ENCODE measurements at places on chromosomes 7 and 10. TPM values are rescaled to one million over a fixed set of nuclear protein-coding genes. Genes with fewer than 3 reads are reported as not detected.
A peak's percentile ranks its signal among the peaks of the same experiment; 100 is the strongest.

DNA sequence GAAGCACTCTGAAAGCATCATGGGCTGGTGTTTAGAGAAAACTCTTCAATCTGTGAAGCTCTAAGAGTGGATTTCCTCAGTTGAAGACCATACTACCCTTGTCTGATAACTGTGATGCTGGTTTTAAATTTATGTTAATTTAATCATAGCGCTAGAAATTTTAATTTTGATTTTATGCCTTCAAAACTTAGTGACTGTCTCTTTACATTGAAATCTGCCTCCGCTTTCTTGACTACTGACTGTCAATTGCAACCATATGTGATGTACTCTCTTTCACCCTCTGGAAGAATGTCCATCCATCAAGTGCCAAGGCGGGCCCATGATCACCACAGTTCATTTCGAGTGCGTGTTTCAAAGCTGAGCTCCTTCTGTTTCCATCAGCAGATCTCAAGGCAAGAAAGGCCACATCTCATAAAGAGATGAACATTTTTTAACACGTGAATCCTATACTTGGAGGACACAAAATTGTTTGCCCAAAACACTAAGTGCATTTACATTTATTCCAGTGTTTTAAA lies 147.1 kb downstream of the ITGA8 start:
- no peak for DNase-seq

DNA sequence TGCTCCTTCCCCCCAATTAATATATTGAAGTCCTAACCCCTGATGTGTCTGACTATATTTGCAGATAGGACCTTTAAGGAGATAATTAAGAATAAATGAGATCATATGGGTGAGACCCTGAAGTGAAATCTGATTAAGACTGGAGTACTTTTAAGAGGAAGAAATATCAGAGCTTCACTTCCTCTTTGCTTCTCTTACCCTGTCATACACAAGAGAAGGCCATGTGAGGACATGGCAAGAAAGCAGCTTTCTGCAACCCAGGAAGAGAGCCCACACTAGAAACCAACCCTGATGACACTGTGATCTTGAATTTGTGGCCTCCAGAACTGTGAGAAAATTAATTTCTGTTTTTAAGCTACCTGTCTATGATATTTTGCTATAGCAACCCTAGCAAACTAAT lies 44.2 kb downstream of the JMJD1C start:
- DNase-seq = no peak

DNA sequence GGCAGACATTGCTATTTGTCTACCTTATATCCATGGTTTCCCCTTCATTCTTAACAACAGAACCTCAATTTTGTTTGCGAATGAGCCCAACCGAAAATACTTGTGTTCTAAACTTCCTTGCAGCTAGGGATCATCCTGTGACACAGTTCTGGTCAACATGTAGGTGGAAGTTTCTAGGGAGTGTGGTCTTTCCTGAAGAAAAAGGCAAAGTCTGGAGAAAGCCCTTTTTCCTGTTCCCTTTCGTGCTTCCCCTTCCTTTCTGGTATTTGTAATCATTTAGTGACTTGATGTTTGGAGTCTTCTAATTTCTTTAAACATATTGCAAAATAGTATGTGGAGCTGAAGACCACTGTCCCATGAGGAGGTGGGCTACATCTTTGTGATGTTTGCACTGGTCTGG lies 2.9 kb upstream of the IFRD1 start:
- no peak for DNase-seq

DNA sequence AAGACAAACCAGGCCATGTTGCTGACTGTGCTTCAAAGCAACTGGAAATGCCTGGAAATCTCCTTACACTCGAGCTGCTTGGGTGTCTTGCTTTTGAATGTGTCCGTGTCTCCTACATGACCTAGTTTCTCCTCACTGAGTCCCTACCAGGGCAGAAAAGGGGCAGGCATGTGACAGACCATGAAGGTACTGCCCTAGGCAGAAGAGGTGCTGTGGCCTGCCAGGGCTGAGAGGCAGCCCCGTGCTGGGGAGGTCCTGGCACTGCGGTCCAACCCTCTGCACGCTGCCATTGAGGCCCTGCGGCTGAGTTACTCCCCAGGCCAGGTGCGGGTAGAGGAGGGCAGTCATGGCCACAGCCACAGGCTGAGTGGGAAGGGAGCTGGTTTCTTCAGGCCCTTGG lies 159.3 kb downstream of the LYZL1 start:
- DNase-seq = no peak

Gene PTPRE
- total RNA-seq = 5.0 TPM

- peak; percentile 85 for DNase-seq
These were observed 1.4 kb downstream of the CAV1 start for GRCh38 chr7:116525913-116526861.

GRCh38 chr10:86082556-86082955 lies 284.0 kb downstream of the GRID1 start:
- DNase-seq = no peak

Gene TRPV5
- total RNA-seq = not detected

GRCh38 chr7:100655908-100656674 lies at the start of gene ACTL6B:
ACTL6B (minus strand) TSS chr7:100656448; CDS start chr7:100656354, 94 bp downstream.
- DNase-seq = no peak

DNA sequence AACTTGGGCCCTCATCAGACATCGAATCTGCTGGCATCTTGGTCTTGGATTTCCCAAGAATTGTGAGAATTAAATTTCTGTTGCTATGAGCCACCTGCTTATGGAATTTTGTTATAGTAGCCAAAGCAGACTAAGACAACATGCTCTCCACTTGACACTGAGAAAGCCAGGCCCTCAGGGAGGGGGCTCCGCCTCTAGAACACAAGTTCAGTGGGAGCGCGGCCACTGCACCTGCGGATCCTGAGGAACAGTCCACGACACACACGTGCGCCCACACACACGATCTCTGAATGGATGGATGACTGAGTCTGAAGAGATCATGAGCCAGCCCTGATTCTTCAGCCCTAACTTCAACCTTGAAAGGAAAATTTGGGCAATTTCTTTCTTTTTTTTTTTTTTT lies 73.7 kb downstream of the CTBP2 start:
- no peak for DNase-seq

DNA sequence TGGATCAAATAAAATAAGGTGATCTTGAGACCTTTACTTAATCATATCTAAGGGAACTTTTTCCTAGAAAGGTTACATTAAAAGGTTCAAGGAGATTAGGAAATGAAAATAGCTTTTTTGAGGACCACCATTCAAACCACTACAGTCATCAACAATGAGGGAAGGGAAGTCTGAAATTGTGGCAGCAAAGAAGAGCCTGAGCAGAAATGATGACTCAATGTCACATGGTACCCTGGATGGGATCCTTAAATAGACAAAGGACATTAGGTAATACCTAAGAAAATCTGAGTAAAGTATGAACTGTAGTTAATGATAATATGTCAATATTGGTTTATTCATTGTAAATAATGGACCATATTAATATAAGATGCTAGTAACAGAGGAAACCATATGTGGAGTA lies 236.0 kb downstream of the SEMA3D start:
- peak; percentile 11 for DNase-seq

- peak; percentile 28 for DNase-seq
These were observed 35.3 kb upstream of the HIBADH start for GRCh38 chr7:27697861-27698430.

Gene SKIDA1
- total RNA-seq = 0.17 TPM

Gene SYNPO2L
- total RNA-seq = not detected

GRCh38 chr10:86360657-86361056 lies 5.9 kb downstream of the GRID1 start:
- DNase-seq = no peak

GRCh38 chr7:24784277-24784676 lies 27.0 kb upstream of the GSDME start:
- no peak for DNase-seq

- no peak for DNase-seq
These were observed 39.4 kb downstream of the PLAU start for GRCh38 chr10:73950155-73950948.

Gene ADAMTS14
- 1.4 TPM for total RNA-seq

GRCh38 chr10:7007600-7008190 lies 403.1 kb downstream of the SFMBT2 start:
- no peak for DNase-seq

DNA sequence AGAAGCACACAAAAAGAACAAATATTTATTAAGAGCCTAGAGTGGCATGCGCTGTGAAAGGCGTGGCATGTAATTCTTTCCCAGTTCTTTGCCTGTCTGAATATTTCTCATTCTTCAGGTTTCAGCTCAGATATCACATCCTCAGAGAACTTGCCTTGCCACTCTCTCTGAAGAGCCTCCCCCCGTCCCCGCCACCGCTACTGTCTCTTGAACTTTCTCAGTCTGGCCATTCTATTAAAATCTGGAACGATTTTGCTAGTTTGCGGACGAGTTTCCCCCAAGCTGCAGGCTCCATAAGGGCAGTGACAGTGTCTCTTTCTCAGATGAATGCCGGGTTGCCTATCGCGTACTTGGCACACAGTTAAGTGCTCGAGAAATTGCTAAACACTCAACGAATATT lies 787 bp upstream of the PLEKHA1 start:
- peak; percentile 45 for DNase-seq

GRCh38 chr10:96470116-96470743 lies 43.5 kb downstream of the TLL2 start:
- peak; percentile 31 for DNase-seq

GRCh38 chr7:27105301-27106031 lies 3.0 kb upstream of the HOXA2 start:
- no peak for DNase-seq

Gene POLR2J2
- total RNA-seq = 4.1 TPM
